A549 treated with AZD2906 at 1 μM for 4 hours (cell line): ENCODE measurements at places on chromosomes 3 and 15. TPM values are rescaled to one million over a fixed set of nuclear protein-coding genes. Genes with fewer than 3 reads are reported as not detected.

The FOXL2NB gene
- 0.68 to 1.1 TPM (median 0.95 TPM) in 5 replicates for total RNA-seq

The CHRNB4 gene
- total RNA-seq: 0.53 to 1.5 TPM (median 0.77 TPM) in 5 replicates

The SV2B gene
- 0.13 to 0.28 TPM (median 0.15 TPM) in 5 replicates for total RNA-seq

The OR5K2 gene
- total RNA-seq: not detected in 5 replicates

The C3orf85 gene
- not detected in 5 replicates for total RNA-seq

The THAP10 gene
- 4.1 to 6.1 TPM (median 4.7 TPM) in 5 replicates for total RNA-seq

The TTLL13 gene
- total RNA-seq: 0.03 to 0.57 TPM (median 0.12 TPM) in 5 replicates
